ENCODE measurements at places on chromosomes 7 and 10.

- no peak for DNase-seq
Observed at GRCh38 chr7:121872831-121873288, at the start of gene PTPRZ1. Gene PTPRZ1 (plus strand): TSS chr7:121873161. CDS start chr7:121873500, 339 bp downstream.

GRCh38 chr7:30973791-30974604 lies 10.2 kb downstream of the GHRHR start:
- no peak for DNase-seq

DNA sequence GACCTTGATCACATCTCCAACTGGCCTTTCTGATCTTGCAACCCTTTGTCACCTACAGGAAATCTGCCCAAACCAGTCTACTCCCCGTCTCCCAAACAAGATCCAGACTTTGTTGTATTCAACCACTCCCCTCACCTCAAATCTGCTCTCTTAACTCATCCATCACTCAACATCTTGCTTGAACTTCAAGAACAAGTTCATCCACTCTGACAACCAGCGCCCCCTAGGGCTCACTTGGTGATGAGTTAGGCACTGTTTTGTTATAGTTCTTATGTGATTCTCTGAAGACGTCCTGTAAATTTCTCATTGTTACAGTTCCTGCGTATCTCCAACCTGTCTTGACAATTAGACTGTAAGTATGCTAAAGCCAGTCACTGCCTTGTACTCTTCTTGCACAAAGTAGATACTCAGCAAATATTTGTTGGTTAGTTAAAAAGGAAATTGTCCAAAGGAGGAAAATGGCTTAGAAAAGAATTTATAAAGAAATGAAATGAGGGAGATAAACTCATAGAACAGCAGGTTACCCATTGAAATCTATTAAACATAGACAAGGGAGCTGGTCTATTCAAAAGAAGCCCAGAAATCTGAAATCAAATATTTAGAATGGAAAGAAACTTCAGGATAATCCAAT lies 5.3 kb downstream of the FRMD4A start:
- DNase-seq = peak; percentile 24

DNA sequence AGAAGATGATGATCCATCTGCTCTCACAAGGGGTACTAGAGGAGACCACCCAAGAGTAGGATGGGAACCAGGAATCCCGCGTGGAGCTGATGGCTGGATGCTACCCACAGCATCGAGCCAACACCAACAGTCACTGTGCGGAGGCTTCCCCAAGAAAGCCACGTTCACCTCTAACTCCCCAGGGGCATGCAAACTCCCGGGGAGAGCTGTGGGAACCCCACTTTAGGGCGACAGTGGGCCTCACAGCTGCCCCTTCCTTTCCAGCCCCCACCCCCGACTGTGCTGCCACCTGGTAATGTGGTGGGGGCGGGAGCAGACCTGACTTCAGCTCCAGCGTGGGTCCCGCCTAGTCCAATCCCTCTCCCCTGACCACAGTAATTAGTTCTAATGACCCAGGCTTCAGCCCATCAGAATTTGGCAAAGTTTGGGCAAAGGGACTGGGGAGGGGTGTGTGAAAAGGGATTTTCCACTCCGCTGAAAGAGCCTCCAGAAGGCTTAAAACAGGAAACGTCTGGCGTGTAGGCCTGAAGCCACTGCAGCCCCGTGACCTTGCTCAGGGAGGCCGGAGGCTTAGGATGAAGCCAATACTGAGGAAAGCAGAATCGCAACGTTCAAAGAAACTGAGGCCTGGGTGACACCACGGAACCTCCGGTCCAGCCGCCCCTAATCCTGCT lies 20.3 kb downstream of the ASB13 start:
- no peak for DNase-seq

DNA sequence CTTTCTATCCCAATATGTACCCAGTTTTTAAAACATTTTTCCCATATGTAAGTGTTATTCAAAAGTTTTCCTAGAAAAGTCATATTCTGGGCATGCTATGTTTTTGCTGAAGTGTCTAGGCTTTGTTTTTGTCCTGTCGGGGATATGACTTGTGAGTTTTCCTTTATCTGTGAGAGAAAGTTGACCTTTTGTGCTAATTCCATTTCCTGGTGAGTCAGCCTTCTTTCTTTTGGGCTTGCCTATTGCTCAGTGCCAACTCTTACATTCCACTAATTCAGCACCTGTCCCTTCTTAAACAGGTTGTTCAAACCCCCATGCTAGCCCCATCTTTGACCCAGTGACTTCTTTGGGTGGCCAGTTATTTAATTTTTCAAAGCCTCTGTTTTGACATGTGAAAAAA lies 146.2 kb downstream of the AHR start:
- DNase-seq = no peak

GRCh38 chr7:13749636-13750035 lies 239.8 kb downstream of the ETV1 start:
- DNase-seq = no peak

- no peak for DNase-seq
Observed at GRCh38 chr7:108454674-108455550, 1.3 kb downstream of the NRCAM start.

DNA sequence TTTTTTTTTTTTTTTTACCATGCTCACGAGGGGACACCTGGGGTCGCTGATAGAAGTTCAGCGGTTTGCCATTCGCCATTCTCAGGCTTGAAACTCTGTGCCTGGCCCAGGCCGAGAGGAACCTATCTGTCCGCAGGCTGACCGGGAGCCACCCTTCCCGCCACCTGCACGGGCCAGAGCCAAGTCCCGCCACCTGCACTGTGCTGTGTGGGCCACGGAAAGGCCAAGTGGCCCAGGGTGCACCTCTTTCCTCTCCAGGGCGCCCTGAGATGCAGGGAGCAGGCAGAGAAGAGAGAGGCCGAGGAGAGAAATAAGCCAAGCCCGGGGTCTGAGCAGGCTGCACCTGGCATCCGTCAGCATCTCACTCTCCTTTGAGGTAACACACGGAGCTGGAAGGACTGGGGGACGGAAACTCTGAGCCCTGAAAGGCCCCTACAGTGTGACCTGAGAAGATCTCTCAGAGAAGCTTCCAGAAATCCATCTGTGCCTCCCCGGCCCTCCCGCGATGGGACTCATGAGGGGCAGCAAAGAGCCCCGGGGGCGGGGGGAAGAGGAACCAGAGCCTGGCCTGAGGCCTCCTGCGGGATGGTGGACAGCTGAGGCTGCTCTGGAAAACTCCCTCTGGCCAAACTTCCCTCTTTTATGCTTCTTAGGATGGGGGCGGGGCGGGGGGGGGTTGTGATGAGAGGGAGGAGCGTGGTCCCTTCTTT lies 46.6 kb downstream of the PRKAG2 start:
- no peak for DNase-seq

- DNase-seq = peak; percentile 92
Observed at GRCh38 chr10:97684866-97685394, 2.1 kb downstream of the AVPI1 start.

- no peak for DNase-seq
Observed at GRCh38 chr10:17851611-17852010, 42.5 kb downstream of the MRC1 start.

DNA sequence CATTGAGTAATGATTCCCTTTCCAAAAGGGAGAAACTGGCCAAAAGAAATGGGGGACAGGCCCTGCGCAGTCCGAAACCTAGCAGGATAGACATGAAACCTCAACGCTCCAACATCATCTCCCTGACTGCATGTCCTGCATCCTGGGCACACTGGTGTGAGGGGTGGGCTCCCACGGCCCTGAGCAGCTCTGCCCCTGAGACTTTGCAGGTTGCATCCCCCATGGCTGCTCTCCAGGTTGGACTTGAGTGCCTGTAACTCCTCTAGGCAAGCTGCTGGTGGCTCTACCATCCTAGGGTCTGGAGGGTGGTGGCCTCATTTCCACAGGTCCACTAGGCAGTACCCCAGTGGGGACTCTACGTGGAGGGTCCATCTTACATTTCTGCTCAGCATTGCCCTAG lies 16.3 kb upstream of the CRYGN start:
- DNase-seq = no peak

DNA sequence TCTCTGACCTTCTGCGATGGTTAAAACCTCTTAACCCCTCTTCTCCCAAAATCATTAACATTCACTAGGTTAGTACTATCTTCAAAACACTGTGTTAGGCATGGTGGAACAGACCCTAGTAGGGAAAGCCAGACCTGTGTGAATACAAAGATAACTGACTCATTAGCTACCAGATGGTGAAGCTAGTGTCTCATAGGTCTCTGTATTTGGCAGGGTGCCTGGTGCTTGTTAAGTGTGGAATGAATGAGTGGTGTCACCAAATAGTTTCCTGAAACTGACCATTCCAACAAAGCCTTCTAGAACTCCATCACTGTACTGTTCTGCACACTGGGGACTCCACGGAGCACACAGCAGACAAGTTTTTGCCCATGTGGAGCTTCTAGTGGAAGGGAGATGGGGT lies 27.7 kb upstream of the TM9SF3 start:
- DNase-seq = peak; percentile 24

DNA sequence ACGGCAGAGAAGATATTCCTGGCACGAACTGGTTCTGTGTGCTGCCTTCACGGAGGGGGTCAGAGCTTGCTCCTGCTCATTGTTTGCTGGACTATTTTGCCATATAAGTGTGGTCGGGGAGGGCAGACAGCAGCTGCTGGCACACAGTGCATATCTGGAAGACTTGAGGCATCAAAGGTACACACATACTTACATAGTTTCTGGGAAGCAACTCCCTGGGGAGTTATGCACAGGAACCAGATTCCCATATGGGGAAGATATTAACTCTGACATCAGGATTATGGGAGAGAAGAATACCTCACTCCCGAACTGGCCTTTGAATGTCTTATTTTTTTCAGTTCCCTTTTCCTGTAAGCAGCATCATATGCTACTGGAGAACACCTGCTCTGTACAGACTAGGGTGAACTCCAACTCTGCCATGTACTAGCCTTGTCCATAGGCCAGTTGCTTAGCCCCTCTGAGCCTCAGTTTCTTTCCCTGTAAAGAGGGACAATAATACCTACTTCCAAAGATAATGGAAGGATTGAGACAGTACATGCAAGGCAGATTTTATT lies 41.5 kb downstream of the LGI1 start:
- no peak for DNase-seq

- DNase-seq = no peak
Observed at GRCh38 chr10:11865561-11865960, 42.4 kb downstream of the PROSER2 start.

GRCh38 chr10:114691442-114691941 lies 33.4 kb upstream of the ABLIM1 start:
- DNase-seq = peak; percentile 28

DNA sequence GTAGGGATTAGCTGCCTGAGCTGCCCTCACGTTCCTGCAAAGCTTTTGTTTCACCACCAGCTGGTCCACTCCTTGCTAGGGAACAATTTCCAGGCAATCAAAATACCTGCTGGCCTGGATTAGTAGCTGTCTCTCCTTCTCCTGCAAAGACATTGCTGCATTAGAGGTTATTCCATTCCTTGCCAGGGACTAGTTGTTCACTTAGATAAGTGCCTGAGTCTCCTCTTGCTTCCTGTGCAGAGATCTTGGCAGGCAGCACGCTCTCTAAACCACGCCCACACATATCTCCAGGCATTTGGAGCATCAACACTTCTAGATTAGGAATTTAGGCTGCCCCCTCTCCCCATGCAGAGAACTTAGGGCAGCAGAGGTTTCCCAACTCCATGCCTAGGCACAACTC lies 150.4 kb upstream of the SMIM30 start:
- no peak for DNase-seq

- DNase-seq = no peak
Observed at GRCh38 chr7:2640482-2640830, 8.7 kb downstream of the TTYH3 start.

GRCh38 chr7:44189286-44189992 lies at the start of gene GCK:
Gene GCK (minus strand): TSS chr7:44189439. CDS start chr7:44188953, 486 bp downstream.
- DNase-seq = no peak

DNA sequence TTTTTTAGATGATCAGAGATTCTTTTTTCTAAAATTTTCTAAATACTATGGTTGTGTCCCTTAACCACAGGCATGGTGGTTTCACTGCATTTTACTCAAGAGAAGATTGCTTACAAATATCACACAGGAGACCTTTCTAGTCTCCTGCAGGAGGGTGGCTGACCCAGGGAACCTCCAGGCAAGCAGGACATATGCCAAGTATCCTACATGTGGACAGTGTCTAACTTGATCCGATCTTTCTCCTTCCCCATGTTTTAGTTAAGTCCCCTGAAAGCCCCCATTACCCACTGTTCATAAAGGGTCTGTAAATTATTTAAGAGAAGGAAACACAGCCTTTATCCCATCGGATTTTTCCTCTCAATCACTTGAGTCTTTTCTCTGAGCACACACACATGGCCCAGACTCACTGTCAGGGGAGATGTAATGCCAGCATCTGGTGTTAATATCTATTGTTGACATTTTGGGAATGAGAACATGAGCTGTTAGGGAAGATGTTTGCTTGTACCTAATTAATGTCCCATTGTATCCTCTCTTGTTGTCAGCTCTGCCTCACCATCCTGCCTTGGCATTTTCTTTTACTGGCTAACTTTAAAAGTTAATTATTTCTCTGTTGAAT lies 755.2 kb downstream of the AUTS2 start:
- DNase-seq = no peak

- no peak for DNase-seq
Observed at GRCh38 chr10:110042181-110042580, 34.4 kb downstream of the ADD3 start.

GRCh38 chr7:116315803-116316202 lies 105.5 kb downstream of the TES start:
- no peak for DNase-seq

GRCh38 chr7:32259931-32260596 lies 189.9 kb upstream of the PDE1C start:
- no peak for DNase-seq

DNA sequence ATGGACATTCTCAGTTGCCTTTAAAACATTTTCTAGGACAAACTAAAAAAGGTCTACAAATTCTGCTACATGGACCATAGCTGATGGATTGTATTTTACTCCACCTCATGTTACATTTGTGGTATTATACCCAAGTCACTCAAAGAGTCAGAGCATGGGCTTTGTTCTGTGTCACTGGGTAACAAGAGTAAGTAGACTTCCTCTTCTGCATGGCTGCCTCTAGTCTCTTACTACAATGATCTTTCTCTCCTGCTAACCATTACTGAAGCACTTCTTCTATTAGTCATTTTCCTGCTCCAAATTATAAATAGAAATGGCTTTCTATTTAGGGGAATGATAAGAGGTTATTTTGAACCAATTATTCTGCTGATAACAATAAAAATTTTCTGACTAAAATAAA lies 727.4 kb upstream of the NRP1 start:
- no peak for DNase-seq

DNA sequence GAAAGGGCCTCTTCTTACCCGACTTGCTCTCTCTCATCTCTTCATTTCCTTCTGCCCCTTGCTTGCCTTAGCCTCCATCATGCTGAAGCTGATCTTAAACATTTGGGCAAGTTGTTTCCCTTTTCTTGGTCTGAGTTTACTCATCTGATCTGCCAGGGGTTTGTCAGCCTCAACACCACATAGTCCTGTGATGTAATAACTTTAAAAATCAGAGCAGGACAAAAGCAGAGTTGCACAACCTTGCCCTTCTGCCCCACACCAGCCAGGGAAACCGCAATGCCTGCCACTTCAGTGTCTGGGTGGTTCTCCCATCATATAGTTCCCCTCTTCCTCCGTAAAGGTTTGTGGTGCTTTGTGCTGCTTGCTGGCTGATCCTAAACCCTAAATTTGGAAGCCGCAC lies 9.9 kb upstream of the LIPM start:
- DNase-seq = no peak

- DNase-seq = no peak
Observed at GRCh38 chr7:81714306-81714705, 55.5 kb downstream of the HGF start.

Data from HepG2 (cell line).